ENCODE measurements at places on chromosomes 7 and 10. TPM values are rescaled to one million over a fixed set of nuclear protein-coding genes. Genes with fewer than 3 reads are reported as not detected.

The DRGX gene
- total RNA-seq, result not detected

The PLPP4 gene
- total RNA-seq, result 0.61 TPM

The HMX2 gene
- total RNA-seq, result 1.7 TPM

The NRG3 gene
- 1.1 TPM for total RNA-seq

The MLXIPL gene
- total RNA-seq, result 15.6 TPM

The C7orf57 gene
- total RNA-seq, result not detected

The FASTK gene
- total RNA-seq, result 114 TPM

The ADAM8 gene
- 16.8 TPM for total RNA-seq

The ADARB2 gene
- total RNA-seq, result 0.42 TPM

The HMX3 gene
- not detected for total RNA-seq

The OR2A42 gene
- not detected for total RNA-seq

The GIMAP2 gene
- not detected for total RNA-seq

The CFAP69 gene
- 7.4 TPM for total RNA-seq

The SEMA3E gene
- total RNA-seq, result not detected

GRCh38 chr10:76178532-76179292, 747.3 kb downstream of the LRMDA start:
- no peak for DNase-seq

- DNase-seq, result no peak
Observed at GRCh38 chr10:11693376-11693775, 48.8 kb upstream of the ECHDC3 start.

GRCh38 chr10:31321396-31321941, 2.5 kb downstream of the ZEB1 start:
- no peak for DNase-seq

- no peak for DNase-seq
Observed at GRCh38 chr7:50610521-50611277, 45.5 kb upstream of the DDC start.

- no peak for DNase-seq
Observed at GRCh38 chr7:35697414-35698175, 2.7 kb upstream of the HERPUD2 start.

DNA sequence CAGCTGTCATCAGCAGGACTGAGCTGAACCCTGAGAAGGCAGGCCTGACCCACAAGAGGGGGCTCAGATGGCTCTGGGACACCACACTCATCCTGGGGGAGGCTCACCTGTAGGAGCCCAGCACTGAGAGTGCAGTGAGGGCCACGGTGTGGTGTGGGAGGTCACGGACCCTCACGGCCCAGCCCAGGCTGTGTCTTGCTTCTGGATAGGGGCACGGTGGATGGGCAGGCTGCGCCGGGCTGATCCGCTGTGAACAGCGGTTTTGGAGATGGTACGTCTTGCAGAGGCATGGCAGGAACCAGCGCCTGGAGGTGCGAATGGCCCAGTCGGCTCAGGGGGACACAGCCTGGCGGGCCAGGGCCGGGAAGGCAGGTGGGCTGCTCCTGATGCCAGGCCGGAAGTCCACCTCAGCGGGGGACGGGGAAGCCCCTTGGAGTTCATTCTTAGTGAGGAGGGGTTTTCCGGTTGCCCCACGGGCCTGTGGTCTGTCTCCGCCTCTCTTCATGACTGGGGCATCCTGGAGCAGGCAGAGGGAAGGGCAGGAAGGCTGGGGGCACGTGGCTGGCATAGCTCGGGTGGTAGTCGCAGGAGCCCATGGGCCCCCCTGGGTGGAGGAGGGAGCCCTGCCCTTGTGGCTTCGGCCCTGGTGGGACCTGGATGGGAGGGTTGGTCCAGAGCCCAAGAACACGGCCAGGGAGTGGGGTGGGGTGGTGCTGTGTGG, 112.5 kb downstream of the UNCX start:
- DNase-seq, result no peak

DNA sequence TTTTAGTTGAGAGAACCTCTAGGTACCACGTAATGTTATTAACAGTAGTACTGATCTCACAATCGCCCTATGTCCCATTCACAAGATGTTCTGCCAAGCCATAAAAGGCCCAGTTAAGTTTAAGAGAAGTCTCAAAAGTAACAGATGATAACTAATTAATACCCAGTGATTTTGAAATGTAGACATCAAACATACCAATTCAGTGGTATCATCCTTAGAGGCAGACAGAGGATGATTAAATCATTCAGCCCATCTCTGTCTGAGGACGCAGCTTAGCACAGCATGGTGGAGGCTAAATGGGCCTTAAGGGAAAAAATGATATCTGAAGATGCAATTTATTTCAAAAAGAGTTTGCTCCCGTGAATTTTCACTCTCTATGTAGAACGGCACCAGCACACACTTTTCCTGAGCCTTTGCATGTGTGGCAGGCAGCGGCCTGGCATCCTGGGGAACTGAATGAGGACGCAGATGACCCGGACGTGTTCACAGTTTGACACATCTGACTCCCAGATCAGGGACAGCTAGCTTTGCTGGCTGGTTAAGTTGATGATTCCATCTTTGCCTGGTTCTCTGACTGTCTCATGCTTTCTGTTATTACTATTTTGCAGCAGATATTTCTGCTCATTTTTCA, 13.4 kb downstream of the EGFR start:
- DNase-seq, result no peak

- peak; percentile 82 for DNase-seq
Observed at GRCh38 chr7:27196287-27196767, 3.6 kb downstream of the HOXA13 start.

- no peak for DNase-seq
Observed at GRCh38 chr7:139232904-139233303, 1.9 kb downstream of the UBN2 start.

- no peak for DNase-seq
Observed at GRCh38 chr7:41313171-41313570, 389.7 kb downstream of the INHBA start.

GRCh38 chr7:14424675-14425074, 435.2 kb upstream of the ETV1 start:
- no peak for DNase-seq

- no peak for DNase-seq
Observed at GRCh38 chr10:102799691-102800471, 37.3 kb downstream of the CYP17A1 start.

DNA sequence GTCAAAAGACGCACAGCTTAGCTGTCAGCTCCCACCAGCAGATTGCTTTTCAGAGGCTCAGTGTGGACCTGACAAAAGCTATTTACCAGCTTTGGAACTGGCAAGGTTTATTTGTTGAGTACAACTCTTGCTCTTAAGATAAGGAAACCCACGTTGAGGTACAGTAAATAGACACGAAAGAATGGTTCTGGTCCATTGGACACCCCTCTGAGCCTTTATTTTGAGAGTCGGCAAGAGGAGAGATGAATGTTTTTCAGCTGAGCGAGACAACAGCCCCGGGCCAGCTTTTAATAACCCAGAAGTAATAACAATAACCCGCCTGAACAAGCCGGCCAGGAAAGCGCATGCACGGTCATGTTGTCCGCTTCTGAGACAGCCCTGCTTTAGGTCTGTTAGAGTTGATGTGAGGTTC, 49.0 kb downstream of the WNT2 start:
- no peak for DNase-seq

DNA sequence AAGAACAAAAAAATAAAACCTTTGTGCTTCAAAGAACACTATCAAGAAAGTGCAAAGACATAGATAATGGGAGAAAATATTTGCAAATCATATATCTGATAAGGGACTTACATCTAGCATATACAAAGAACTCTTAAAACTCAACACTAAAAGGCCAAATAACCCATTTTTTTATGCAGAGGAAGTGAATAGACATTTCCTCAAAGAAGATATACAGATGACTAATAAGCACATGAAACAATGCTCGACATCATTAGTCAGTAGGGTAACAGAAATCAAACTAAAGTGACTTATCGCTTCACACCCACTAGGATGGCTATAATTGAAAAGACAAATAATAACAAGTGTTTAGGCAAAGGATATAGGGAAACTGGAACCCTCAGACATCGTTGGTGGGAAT, 78.0 kb downstream of the MALSU1 start:
- DNase-seq, result no peak

GRCh38 chr7:30726296-30727006, 25.5 kb upstream of the INMT start:
- no peak for DNase-seq

GRCh38 chr7:20354610-20355528, 24.2 kb downstream of the ITGB8 start:
- no peak for DNase-seq

DNA sequence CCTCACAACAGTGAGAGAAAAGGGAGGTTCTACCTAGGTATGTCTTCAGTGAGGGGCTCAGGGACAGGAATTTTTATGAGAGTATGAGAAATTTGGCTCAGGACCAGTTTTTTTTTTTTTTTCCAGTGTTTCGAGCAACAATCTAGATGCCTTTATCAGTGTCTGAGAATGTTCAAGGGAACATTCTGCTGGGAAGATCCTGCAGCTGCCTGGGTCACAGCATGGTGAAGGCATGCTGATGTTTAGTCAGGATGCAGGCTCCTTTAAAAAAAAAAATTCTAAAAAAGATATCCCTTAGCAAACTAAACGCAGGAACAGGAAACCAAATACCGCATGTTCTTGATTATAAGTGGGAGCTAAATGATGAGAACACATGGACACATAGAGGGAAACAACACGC, 31.0 kb downstream of the SBDS start:
- no peak for DNase-seq

- DNase-seq, result no peak
Observed at GRCh38 chr7:77202481-77202976, 2.9 kb upstream of the FGL2 start.

DNA sequence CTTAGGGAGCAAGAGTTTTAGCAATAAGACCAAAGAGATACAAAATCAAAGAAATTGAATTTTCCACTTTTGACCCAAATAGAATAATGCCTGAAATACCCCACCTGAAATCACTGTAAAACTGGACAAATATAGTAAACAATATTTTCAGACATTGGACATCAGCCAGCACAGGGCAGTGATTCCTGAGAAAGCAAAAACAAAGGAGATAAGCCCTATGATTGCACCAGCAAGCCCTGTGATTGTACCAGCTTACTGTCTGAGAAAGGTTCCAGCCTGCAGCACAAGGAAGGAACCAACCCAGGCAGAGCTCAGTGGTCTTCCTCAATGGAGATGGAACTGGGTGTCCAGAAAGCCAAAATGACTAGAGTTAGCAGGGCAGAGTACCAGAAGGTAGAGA, 10.3 kb downstream of the TMEM106B start:
- no peak for DNase-seq

- DNase-seq, result no peak
Observed at GRCh38 chr10:124616836-124617130, 127.4 kb downstream of the FAM53B start.

GRCh38 chr7:27661811-27662489, 733 bp downstream of the HIBADH start:
- DNase-seq, result peak; percentile 56

DNA sequence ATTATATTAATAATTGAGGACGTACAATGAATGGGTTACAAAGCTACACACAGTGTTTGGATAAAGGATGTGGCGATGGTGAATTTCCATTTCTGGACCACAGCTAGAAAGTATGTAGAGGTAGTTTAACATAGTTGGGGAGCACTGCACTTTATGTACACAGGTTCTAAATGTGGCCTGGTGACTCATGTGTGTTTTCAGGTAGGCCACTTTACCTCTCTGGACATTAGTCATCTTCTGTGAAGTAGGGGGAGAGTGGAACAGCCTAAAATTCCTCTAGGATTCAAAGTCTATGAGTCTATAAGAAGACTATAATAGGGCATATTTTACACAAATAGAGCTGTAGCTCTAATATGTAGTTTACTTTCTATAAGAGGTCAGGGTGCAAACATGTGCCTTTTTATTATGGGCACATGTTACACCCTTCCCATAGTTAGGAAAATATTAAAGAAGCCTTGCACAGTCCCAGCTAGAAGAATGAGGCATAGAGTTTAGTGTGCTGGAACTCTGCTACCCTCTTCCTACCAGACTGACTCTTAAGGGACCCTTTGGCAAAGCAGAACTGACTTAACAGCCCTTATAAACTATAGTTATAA, 594.9 kb downstream of the LRMDA start:
- DNase-seq, result no peak

DNA sequence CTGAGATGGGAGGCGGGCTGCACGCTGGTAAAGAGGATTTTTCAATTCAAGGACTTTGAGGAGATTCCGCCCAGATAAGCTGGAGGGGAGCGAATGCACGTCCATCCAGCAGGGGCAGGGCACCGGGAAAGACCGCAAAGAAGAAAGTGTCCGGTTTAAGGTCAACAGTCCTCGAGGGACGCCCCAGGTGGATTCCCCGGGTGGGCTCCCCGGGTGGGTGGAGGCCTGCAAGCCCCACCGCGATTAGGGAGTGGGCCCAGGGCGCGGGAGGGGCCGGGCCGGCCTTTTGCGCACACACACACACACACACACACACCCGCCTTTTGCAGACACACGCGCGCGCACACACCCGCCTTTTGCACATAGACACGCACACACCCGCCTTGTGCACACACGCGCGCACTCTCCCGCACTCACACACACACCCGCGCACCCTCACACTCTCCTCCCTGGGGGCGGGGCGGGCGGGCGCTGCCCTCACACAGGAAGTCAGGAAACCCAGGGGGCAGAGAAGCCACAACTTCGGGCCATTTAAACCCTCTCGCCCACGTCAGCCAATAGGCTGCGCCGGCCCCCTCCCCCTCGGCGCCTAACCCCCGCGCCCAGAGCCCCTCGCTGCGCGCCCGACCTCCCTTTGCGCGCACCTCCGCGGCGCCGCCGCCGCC, 615 bp downstream of the ARHGAP12 start:
- peak; percentile 75 for DNase-seq

- DNase-seq, result no peak
Observed at GRCh38 chr10:7192831-7193361, 217.9 kb downstream of the SFMBT2 start.

DNA sequence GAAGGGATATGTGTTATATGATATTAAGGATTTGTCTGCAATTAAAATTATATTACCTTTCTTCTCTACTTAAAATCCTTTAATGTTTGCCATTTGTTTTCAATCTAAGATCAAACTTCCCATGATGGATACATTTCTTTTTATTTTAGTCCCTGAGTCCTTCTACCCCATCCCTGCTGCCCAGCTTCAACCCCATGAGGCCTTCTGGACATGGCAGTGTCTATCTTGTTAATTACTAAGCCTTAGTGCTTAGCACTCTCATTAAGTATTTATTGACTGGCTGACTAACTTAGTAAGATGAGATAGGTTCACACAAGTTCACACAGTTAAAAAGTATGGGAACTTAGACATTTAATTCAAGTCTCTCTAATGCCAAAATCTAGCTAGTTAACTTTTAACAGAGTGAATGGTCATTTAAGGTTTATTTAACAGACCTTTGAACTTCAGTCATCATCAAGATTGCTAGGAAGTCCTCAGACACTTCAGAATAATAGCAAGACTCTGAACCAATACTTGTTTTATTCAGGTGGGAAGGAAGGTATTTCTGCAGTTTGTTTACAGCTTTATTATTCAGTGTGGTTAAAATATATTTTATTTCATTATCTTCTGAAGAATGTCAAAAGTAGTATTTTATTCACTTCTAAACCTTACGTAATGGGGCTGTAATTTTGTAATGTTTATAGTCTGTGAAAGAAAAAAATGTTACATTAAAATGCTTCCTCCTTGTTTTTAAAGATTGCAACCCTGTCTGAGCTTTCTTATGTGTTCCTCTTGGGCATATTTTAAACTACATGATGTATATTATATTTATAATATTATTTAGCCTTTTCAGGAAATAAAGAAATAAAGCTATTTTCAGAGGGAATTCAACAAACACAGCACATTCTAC, 848.9 kb downstream of the REEP3 start:
- no peak for DNase-seq
